Activated T-helper 2 cell treated with anti-CD3 and anti-CD28 coated beads, Interferon-gamma antibody, Interleukin-2, Interleukin-4, amounts not matched to agents 10 μg/mL and 5 μg/mL and 100 μg/mL, durations not matched to agents 14 hours and 24 hours and 36 hours (primary cell): ENCODE measurements at places on chromosomes 12 and 14. TPM values are rescaled to one million over a fixed set of nuclear protein-coding genes. Genes with fewer than 3 reads are reported as not detected.

GRCh38 chr12:98062464-98063245, 452.7 kb upstream of the TMPO start:
- H3K4me1 ChIP-seq = no peaks in the 10 kb centered on the region
- no peak overlapping the region for H3K27ac ChIP-seq
- no peak for DNase-seq
- no peak overlapping the region for H3K4me3 ChIP-seq

DNA sequence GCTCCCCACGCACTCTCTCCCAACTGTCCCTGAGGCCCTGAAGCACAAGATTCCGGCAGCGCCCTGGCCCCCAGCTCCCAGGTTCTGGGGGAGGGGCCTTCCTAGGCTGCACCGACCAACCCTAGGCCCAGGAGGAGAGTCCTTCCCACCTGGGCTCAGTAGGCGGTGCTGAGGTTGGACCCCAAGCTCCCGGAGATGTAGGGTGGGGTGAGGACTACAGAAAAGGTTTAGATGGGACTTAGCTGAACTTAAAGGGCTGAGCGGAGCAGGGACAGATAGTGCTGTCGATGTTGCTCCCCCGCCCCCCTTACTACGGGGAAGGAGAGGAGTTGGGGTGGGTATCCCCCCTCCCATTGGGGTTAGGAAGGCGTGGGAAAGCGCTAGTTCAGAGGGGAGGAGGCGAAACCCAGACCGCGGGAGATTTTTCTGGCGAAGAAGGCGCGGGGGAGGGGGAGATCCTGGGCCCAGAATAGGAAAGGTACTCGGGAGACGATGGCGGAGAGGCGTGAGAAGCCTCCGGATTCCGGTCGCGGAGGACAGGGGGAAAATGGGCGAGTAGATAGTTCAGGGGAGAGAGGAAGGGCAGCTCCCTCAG, 4.2 kb upstream of the BAZ2A start:
- H3K27me3 ChIP-seq = no peaks in the 10 kb centered on the region
- peaks cover 28% of the 10 kb centered on the region for H3K36me3 ChIP-seq
- peak overlapping the region; percentile 83 for H3K27ac ChIP-seq

The MIS18BP1 gene
- total RNA-seq = 56.4 and 62.9 TPM in 2 replicates

The KRT7 gene
- 4.2 and 4.7 TPM in 2 replicates for total RNA-seq

The KRT71 gene
- not detected in 2 replicates for total RNA-seq
